Left lung (tissue), 14 donors: ENCODE measurements at places on chromosomes 11 and 22.
A peak's percentile ranks its signal among the peaks of the same experiment; 100 is the strongest.

DNA sequence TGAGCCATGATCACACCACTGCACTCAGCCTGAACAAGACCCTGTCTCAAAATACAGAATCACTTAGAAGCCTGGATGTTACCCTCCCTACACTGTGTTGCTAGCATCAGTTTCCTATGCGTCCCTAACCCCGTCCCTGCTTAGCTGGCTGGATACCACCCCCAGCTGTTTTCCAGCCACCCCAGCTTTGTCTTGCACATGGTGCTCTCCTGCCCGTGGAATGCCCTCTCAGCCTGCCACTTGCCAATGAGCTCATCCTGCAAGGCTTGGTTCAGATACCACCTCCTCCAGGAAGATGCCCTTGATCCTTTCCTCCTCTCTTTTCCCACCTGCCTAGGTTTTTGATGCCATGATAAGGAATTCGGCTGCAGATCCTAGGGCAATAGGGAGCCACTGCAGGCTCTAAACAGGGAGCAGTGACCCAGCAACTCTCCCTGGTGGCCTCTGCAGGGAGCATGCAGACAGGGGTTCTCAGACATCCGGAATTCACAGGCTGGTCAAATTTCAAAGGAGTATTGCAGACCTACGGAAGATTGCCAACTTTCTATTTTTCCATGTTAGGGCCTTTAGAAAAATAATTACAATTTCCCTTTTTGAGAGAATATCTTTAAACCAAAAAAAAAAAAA is 52.7 kb upstream of the WNT7B start:
- DNase-seq, result no peak

DNA sequence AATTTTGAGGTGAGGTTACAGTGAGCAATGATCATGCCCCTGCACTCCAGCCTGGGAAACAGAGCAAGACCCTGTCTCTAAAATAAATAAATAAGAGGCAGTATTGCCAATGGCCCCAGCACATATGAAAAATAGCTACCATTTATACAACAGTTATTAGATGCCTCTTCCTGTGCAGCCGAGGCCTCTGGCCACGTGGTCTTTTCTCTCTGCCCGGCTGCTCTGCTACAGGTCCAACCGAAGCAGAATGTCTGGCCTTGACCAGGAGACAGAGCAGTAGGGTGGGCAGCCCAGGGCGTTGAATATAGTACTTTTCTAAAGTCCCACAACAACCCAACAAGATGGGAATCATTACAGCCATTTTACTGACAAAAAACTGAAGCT is 12.4 kb upstream of the OAF start:
- no peak for DNase-seq

DNA sequence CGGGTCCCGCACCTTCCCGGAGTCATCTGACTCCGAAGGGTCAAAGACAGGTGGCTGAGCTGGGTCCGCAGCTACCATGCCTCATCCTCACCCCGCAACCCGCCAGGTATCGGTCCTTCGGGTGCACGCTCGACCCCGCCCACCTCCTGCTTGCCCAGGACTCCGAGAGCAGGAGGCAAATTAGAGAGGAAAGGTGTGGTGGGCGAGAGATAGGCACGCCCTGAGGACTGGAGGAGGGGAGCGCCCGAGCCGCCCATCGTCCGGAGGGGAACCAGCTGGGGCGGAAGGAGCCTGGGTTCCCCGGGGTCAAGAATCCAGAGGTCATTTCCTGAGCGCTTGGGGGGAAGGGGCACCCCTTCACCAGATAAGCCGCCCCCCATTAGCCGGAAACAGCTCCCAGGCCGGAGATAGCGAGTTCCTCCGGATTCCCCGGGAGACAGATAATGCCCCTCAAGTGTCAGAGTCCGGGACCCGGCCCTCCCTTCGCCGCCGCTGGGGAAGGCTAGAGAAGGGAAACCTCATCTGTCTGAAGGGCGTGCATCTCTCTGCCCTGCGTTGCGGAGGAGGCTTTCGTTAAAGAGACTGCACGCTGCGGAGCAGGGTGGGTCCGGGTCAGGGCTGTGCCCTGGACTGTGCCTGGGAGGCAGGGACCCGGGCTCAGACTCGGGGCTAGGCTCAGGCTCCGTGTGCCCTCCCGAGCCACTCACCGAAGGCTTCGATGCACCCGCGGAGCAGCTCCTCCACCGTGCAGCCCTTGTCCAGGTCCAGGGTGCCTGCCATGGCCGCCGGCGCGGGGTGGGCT is 1.7 kb downstream of the RASGRP2 start:
- peak; percentile 13 for DNase-seq

DNA sequence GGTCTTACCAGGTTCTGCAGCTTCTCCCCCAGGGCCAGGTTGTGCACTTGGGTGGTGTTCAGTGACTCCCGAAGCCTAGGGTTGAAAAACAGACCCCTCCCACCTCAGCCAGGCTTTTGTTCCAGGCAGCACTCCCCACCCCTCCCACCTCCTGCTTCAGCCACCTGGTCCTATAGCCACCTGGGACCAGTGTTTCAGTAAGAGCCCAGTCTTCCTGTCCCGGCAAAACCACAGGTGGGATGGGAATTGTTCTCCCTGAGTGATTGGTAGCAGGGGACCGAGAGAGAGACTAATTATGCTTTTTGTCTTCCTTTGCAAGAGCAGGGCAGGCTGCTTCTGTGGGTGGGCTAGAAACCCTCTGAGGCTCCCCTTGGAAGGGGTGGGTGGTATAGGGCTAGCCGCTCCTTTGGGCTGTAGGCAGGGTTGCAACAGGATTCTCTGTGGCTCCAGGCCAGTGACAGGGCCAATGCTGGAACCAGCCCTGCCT is 8.5 kb upstream of the NAALADL1 start:
- DNase-seq, result no peak

- DNase-seq, result no peak
These were observed 125.0 kb upstream of the NCAM1 start for GRCh38 chr11:112836256-112836602.

DNA sequence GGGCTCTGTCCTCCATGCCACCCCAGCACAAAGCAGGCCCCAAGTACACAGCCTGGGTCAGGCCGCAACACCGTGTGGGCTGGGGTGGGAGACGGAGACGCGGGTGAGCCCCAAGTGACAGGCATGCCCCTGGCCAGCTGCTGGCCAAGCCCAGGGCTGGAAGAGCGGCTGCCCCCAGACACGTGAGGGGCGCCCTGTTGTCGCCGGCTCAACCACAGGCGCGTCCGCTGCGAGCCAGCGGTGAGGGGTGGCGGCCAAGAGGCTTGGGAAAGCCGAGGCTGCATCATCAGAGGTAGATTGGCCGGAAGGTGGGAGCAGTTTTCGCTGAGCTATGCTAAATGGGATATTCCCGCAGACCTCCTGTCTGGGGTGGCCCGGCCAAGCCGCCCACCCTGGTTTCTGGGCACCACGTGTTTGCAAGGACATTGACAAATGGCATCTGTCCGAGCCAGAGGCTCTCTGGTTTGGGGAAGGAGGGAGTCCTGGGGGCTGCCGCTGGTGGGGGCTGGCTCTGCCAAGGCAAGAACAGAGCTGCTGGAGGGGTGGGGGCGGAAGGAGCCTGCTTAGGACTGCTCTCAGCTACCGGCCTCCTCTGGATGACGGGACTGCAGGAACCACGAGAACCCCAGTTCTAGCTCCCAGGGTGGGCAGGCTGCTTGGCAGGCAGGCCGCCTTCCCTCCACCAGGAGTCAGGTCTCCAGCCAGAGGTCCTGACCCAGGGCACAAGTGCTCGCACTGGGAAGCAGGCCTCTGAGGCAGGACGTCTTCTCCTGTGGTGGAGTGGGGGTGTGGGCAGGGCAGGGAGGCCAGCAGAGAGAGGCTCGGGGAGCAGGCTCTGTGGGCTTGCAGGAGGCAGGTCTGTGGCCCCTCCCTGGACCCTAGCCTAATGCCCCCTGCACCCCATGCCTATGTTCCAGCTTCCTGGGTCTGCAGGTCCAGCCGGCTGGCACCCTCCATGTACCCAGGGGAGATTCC is 552 bp downstream of the PRR33 start:
- no peak for DNase-seq

GRCh38 chr11:75141166-75141565 is 9.7 kb upstream of the SLCO2B1 start:
- DNase-seq, result no peak

GRCh38 chr22:45744442-45744841 is 72.8 kb downstream of the ATXN10 start:
- DNase-seq, result no peak
